DMS53 (cell line): ENCODE measurements at places on chromosomes 7 and 10.

- peak; percentile 90 for DNase-seq
Observed at GRCh38 chr7:95916573-95917297, 144.4 kb downstream of the DYNC1I1 start.

DNA sequence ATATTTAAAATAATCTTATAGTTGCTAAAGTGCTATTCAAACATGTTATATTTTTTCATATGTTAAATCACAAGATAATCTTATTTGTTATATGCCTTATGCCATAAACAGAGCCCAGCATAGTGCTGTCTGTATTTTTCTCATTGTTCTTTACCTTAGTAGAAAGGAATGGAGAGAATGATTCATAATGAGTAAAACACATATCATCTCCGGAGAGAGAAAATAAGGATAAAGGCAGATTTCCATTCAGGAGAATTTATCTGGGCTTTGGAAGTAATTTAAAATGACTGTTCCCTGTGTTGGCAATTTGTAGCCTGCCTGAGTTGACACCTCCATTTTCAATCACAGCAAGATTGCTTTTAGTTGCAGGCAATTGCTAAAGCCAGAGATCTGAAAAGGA, 30.2 kb downstream of the CHN2 start:
- DNase-seq: no peak

DNA sequence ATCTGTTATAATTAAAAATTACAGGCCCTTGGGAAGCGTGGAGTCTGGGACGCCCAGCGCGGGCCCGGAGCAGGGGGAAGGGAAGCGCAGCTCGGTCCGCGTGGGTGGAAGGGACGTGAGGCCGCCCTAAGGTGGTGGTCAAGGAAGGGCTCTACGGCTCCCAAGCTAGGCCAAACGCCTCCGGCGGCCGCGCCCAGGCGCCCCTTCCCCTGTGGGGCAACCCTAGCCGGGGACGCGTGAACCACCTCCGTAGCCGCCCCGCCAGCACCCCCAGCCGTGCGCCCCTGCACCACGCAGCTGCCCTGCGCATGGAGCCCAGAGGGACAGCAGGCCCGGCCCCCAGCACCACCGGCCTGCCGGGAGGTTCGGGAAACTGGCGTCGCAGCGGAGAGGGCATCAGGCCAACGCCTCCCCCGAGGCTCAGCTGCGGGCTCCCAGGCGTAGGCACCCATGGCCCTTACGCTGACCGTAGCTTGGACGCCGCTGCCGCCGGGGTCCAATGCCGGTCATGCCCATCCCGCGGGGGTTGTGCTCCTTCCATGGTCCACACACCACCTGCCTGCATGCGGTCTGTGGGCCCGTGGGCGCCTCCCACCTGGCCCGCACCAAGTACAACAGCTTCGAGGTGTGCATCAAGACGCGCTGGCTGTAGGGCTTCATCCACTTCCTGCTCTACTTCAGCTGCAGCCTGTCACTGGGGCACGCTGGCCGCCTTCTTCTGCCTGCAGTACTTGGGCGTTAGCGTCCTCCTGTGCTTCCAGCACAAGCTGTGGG, 166.7 kb downstream of the SEPTIN7 start:
- peak; percentile 65 for DNase-seq

GRCh38 chr10:107589081-107589480, 424.6 kb upstream of the SORCS1 start:
- DNase-seq: no peak

DNA sequence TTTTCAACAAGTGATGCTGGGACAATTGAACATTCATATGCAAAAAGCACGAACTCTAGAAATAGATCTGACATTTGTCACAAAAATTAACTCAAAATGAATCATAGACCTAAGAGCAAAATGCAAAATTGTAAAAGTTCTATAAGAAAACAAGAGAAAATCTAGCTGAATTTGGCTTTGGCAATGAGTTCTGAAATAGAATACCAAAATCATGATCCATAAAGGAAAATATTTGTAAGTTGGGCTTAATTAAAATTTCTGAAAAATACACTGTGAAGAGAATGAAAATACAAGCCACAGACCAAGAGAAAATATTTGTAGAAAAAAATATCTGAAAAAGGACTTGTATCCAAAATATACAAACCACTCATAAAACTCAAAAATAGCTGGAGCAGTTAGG, 698.8 kb upstream of the CELF2 start:
- DNase-seq: no peak

GRCh38 chr10:83816942-83817341, 322.4 kb upstream of the GHITM start:
- DNase-seq: peak; percentile 74

DNA sequence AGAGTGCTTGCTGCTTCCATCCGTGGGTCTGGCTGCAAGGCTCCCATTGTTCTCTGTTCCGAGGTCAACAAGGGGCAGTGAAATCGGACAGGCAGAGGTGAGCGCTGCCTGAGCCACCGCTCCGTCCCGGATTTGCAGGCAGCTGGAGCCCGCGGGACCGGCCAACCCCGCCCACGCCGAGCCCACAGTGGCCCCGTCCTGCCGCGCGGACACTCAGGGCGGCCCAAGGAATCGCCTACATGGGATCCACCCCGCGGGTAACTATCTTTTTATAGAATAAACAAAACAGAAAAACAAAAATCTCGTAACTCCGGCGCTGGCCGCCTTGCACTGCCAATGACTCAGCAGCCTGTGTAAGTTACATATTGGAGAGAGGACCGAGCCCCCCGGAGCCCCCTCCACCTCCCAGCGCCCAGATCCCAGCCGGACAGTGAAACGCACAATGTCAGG, 1.9 kb downstream of the BNIP3 start:
- DNase-seq: peak; percentile 61

- peak; percentile 54 for DNase-seq
Observed at GRCh38 chr7:151695951-151696541, 176.4 kb upstream of the RHEB start.

DNA sequence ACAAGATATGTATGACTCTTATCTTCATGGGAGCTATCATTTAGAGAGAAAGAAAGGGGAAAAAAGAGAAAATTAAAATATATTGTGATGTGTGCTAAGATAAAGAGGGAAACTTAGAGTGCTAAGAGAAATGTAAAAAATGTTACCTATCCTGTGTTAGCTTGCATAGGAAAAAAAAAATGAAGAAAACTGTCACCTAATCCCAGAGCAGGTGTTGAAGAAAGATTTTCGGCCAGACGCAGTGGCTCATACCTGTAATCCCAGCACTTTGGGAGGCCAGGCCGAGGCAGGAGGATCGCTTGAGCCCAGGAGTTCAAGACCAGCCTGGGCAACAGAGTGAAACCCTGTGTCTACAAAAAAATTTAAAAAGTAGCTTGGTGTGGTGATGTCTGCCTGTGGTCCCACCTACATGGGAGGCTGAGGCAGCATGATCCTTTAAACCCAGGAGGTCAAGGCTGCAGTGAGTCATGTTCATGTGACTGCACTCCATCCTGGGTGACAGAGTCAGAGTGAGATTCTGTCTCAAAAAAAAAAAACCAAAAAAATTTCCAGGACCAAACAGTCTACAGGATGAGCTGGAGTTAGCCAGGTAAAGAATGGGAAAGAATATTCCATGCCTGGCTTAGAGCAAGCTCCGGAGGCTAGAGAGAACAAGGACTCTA, 2.4 kb upstream of the MKLN1 start:
- peak; percentile 21 for DNase-seq

GRCh38 chr7:2231992-2232765, 566 bp downstream of the MAD1L1 start:
- peak; percentile 41 for DNase-seq

- DNase-seq: no peak
Observed at GRCh38 chr7:105524840-105525239, 2.8 kb upstream of the PUS7 start.

- DNase-seq: no peak
Observed at GRCh38 chr7:114854369-114854768, 67.5 kb upstream of the MDFIC start.

DNA sequence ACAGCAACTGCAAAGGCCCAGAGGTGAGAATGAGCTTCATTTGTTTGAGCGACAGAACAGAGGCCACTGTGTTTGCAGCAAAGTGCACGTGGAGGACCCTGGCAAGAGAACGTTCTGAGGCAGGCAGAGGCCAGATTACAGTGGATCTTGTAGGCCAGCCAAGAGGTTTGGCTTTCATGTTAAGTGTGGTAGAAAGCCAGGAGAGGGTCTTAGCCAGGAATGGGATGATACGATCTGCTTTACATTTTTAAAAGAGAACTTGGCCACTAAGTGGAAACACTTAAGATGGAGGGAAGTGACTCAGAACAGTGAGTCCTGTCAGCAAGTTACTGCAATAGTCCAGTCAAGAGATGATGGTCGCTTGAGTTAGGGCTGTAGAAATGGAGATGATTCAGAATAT, 4.6 kb downstream of the CCDC136 start:
- no peak for DNase-seq

- no peak for DNase-seq
Observed at GRCh38 chr10:70212879-70213278, 20.4 kb downstream of the PPA1 start.

- no peak for DNase-seq
Observed at GRCh38 chr7:133919810-133920209, 207.3 kb upstream of the LRGUK start.

- DNase-seq: no peak
Observed at GRCh38 chr7:3657206-3657605, 356.2 kb downstream of the SDK1 start.

DNA sequence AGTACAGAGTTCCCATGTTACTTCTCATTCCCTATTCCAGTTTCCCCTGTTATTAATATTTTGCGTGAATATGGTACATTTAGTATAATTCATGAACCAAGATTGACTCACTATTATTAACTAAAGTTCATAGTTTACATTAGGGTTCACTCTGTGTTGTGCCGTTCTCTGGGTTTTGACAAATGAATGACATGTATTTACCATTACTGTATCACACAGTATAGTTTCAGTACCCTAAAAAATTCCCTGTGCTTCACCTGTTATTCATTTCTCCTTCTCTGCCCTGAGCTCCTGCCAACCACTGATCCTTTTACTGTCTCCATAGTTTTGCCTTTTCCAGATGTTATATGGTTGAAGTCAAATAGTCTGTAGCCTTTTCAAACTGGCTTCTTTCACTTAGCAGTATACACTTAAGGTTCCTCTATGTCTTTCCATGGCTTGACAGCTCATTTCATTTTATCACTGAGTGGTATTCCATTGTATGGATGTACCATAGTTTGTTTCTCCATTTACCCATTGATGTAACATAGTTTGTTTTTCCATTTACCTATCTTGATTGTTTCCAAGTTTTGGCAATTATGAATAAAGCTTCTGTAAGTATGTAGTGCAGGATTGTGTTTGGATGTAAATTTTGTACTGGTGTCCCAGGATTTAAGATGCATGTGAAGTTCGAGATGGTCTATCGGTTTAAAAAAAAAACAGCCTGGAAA, 58.8 kb downstream of the CDK14 start:
- no peak for DNase-seq

- DNase-seq: no peak
Observed at GRCh38 chr7:151665368-151665767, 145.7 kb upstream of the RHEB start.

DNA sequence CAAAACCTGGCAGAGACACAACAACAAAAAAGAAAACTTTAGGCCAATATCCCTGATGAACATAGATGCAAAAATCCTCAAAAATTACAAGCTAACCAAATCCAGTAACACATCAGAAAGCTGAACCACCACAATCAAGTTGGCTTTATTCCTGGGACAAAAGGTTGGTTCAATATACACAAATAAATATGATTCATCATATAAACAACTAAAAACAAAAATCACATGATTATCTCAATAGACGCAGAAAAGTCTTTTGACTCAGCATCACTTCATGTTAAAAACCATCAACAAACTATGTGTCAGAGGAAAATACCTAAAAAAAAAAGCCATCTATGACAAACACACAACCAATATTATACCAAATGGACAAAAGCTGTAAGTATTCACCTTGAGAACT, 283.5 kb downstream of the THSD7A start:
- DNase-seq: peak; percentile 53

DNA sequence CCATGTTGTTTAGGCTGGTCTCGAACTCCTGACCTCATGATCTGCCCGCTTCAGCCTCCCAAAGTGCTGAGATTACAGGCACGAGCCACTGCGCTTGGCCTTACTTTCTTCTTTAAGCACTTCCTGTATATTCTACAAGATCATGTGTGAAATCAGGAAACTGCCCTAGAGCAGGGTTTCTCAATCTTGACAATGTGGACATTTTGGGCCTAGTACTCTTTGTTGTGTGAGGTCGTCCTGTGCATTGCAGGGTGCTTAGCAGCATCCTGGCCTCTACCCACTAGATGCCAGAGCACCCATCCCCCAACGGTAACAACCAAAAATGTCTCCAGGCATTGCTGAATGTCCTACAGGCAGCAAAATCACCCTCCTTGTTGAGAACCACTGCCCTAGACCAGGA, 24.7 kb downstream of the RRP12 start:
- DNase-seq: no peak

GRCh38 chr7:29649876-29650275, 86.2 kb downstream of the PRR15 start:
- DNase-seq: no peak

GRCh38 chr7:98134420-98135228, 28.0 kb downstream of the LMTK2 start:
- no peak for DNase-seq

DNA sequence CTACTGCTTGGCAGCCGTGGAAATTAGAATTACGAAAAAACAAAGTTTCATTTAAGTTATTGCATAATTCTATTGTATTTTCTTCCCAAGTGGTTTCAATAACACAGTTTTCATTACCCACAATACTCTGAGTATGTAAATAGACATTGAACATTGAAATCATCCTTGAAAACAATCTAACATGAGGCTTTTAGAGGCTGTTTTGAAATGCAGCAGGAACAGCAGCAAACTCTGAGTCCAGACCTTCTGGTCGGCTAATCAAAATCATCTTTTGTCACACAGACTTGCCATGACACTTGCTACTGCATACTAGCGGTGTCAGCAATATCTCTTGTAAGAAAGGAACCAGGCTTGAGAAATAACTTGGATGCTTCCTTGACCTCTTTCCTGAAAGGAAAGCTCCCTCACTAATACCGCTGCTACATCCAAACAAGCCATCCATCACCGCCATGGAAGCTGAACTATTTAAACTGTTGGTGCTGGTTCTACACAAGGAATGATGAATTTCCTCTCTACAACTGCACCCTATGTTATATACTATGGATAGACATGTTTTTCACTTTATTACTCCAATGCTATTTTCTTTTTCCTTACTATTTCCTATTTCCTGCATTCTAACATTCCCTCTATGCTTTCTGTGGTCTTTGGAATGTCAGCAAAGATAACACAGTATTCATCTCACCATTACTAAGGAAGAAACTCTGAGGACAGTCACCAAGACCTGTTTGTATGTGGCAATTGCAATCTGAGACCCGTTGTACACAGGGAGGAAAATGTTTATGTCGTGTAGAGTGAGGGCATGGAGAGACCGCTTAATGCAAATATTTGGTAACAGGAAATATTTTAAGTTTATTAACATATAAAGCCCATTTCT, 130.8 kb downstream of the ITGA8 start:
- no peak for DNase-seq

DNA sequence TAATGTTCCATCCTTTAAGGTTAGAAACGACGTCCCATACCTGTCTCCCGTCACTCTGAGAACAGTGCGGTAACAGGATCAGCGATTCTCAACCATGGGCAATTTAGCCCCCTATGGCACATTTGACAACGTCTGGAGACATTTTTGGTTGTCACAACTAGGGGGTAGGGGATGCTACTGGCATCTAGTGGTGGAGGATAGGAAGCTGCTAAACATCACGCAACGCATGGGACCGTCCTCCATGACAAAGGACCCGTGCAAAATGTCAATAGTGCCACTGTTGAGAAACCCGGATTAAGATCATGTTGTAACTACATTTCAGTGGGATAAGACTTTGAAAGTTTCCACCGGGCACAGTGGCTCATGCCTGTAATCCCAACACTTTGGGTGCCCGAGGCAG, 5.0 kb upstream of the PAXIP1 start:
- peak; percentile 18 for DNase-seq

GRCh38 chr10:127496035-127496434, 53.1 kb upstream of the NPS start:
- no peak for DNase-seq
